ENCODE measurements at places on chromosomes 2 and 18. TPM values are rescaled to one million over a fixed set of nuclear protein-coding genes. Genes with fewer than 3 reads are reported as not detected.

The DUSP2 gene
- 4.9 TPM for total RNA-seq

The GPR17 gene
- not detected for total RNA-seq

GRCh38 chr2:234404957-234405356, 91.9 kb downstream of the ARL4C start:
- no peak for DNase-seq

GRCh38 chr2:106876699-106877098, 9.3 kb downstream of the ST6GAL2 start:
- no peak for DNase-seq

GRCh38 chr2:223972656-223973102, 15.4 kb downstream of the MRPL44 start:
- no peak for DNase-seq

- DNase-seq, result no peak
Measured at GRCh38 chr2:155350783-155351580, 652.5 kb downstream of the KCNJ3 start.

The NT5C1B gene
- not detected for total RNA-seq

GRCh38 chr2:235640926-235641723, 147.3 kb downstream of the AGAP1 start:
- no peak for DNase-seq

The ALPP gene
- total RNA-seq, result 7.3 TPM

GRCh38 chr2:217231212-217231611, 371.3 kb upstream of the TNP1 start:
- DNase-seq, result no peak

GRCh38 chr2:185919155-185919554, 180.6 kb downstream of the FSIP2 start:
- DNase-seq, result no peak

DNA sequence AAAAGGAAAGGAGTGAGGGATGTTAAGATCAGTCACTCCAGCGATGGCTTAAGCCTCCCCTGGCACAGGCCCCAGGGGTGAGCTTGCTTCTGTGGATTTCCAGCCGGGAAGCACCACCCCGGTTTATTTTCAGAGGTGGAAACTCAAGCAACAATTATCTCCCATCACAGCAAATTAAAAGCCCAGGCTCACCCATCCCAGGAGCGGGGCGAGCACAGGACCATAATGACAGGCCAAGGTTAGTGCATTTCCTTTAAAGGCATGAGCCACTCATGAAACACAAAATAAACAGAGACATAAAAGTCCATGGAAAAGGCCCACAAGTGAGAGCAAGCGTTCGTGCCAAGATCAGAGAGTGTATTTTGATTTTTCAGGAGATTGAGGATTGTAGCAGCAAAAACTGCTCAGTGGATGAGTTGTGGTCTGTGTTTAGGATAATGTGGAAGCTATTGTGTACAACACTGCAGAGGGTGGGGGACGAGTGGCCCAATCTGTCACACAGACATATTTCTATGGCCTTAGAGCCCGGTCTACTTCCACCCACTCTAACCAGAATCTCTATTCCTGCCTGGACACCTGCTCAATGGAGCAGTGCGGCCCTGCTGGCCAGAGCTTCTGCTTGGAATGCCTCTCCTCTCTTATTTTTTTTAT, 111.4 kb upstream of the CDC42EP3 start:
- no peak for DNase-seq

GRCh38 chr2:156147594-156148330, 184.8 kb downstream of the NR4A2 start:
- DNase-seq, result no peak

- no peak for DNase-seq
Measured at GRCh38 chr2:46434851-46435273, 44.5 kb upstream of the TMEM247 start.

The MLPH gene
- total RNA-seq, result 60.2 TPM

DNA sequence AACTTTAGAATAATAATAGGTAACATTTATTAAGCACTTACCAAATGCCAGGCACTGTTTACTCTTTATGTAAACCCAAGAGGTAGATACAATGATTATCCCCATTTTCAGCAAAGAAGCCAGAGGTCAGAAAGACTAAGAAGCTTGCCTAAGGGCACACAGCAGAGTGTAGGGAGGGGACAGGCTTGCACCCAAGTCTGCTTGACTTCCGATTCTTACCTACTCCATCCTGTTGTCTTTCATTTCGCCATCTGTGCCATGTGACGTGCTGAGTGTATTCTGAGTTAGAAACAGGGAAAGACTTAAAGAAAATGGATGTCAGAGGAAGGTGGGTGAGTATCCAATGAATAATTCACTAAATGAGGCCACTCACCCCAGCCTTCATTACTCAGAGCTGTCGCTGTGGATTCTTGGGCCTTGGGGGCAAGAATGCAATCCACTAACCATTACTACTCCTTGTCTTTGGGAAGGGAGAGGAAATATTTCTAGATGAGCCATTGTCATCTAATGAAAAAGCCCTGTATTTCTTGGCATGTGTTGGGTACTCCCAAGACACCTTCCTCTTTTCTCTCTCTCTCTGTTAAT, 76.4 kb upstream of the BCL11A start:
- DNase-seq, result no peak

DNA sequence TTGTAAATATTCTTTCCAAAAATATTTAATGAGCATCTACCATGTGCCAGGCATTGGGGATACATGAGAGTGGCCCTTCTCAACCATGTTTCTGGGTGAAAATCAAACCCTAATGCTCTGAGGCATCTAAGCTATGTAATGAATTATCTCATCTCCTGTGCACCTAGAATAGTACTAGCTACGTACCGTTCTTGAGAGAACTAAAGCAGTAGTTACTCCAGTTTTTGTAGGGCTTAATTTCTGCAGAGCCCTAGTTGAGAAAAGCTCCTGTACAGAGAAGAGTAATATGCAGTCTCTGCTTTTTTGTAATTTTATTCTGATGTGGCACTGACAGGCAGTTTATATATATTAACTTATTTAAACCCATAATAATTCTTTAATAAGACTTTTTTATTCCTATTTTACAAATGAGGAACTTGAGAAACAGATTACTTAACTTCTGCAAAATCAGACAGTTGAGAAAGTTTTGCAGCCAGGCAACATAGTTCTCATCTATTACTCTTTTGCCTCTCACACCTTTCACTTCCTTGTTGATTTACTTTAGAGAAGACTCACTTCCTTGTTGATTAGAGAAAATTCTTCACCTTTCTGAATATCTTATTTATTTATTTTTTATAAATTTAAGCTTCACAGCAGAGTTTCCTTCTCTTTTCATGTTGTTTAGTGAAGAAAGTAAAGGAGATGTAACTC, 3.1 kb downstream of the SPOPL start:
- no peak for DNase-seq

The STAM2 gene
- 29.1 TPM for total RNA-seq

GRCh38 chr2:44751754-44752479, 189.6 kb upstream of the SIX3 start:
- DNase-seq, result no peak

- no peak for DNase-seq
Measured at GRCh38 chr2:28300485-28301341, 91.9 kb upstream of the FOSL2 start.

The SDC1 gene
- total RNA-seq, result 93.0 TPM

DNA sequence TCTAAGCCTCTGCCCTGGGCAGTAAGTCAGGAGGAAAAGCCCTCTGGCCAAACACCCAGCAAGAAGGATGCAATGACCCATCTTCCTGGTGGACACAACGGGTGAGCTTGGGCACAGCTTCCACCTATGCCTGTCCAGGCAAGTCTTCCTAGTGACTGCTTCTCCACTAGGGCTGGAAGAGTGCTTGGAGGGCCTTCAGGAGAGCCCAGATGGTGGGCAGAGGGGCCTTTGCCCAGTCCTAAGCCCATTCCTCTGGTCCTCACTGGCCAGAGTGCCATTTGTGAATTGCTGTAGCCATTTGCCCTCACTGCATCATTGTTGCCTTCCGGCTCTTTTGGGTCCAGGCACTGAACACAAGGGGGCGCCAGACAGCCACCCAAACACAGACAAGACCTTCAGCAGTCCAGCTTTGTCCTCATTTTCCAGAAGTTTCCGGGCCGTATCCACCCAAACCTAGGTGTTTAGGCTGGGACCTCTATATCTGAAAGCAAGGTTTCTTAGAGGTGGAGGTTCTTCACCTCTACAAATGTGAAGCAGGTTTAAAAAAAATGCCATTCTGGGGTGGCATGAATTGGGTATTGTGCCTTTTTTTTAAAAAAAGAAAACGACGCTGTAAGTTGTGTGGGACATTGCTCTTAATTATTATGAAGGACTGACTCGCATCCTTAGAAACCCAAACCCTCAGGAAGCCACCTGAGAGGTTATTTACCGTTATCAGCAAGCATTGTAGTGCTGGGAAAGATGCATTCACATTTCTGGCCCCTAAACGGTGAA, 29.5 kb downstream of the PAX8 start:
- DNase-seq, result peak; percentile 61

GRCh38 chr2:238528953-238529781, 102.4 kb downstream of the ASB1 start:
- DNase-seq, result peak; percentile 55

DNA sequence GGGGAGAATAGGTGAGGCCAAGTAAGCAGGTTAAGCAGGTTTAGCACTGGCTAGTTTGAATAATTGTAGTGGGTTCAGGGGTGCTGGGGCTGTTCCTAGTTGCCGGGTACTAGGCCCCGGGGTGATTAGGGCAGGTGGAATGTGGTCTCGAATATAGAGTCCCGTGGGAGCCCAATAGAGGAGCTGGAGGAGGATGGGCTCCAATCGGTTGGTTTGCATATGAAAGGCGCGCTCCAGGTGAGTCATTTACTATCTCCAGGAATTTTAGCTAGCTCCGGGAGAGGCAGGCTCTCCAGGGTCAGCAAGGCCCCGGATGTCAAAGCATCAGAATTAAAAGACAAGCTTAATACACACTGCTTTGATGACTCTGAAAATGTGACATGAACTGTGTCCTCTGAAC, 304.0 kb downstream of the ZNF521 start:
- DNase-seq, result no peak

DNA sequence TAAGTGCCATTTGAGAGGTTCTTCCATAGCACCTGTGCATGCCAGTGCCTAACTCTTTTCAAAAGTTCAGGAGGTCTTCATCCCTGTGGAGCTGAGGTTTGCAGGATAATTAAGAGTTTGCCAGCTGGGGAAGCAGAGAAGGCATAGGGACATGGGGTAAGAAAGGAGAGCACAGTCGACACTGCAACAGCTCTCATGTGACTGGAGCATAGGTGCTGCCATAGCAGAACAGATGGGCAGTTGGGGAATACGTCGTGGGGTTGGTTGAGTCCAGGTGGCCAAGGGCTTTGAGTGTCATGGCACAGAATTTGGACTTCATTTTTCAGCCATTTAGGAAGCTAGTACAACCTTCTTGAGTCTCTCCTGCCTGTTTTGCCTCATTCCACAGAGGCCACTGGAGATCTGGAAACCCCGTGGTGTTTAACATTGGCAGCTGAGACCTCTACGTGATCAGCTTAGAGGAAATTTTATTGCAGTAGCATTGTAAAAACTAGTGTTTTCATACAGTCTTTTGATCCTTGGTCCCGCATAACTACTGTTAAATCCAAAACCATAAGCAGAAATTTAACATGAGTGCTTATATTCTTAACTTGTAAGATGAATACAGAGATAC, 65.1 kb downstream of the CRIM1 start:
- no peak for DNase-seq

The ANO7 gene
- 6.9 TPM for total RNA-seq

- no peak for DNase-seq
Measured at GRCh38 chr2:98932778-98933343, 3.2 kb downstream of the CRACDL start.

GRCh38 chr2:98177286-98177685, 90.3 kb downstream of the VWA3B start:
- DNase-seq, result no peak

DNA sequence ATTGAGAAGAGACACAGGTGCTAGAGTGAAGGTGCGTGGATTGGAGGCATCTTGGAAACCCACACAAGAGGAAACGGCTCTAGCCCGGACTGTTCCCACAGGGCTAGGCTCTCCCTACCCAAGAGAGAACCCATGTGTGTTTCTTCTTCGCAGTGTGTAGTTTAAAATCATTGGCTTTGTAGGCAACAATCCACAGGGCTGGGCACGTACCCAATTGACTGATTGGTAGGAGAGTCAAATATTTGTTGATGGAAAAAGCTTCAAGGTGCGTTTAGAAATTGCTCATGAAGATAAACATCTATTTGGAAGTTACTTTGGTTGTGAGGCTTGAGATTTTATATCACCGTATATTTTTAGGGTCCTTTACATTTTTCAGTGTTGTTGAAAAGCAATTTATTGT, 13.2 kb upstream of the YWHAQ start:
- DNase-seq, result no peak

GRCh38 chr18:48222118-48222517, 187.1 kb downstream of the ZBTB7C start:
- no peak for DNase-seq

GRCh38 chr2:72263776-72264060, 116.1 kb upstream of the CYP26B1 start:
- no peak for DNase-seq

GRCh38 chr2:63663013-63663864, 74.5 kb downstream of the MDH1 start:
- no peak for DNase-seq

GRCh38 chr18:12397793-12398192, 9.9 kb upstream of the PRELID3A start:
- DNase-seq, result no peak

The C2orf92 gene
- 6.0 TPM for total RNA-seq

Measured in Panc1 (cell line).